ENCODE measurements at places on chromosomes 11 and 22.
A peak's percentile ranks its signal among the peaks of the same experiment; 100 is the strongest.

DNA sequence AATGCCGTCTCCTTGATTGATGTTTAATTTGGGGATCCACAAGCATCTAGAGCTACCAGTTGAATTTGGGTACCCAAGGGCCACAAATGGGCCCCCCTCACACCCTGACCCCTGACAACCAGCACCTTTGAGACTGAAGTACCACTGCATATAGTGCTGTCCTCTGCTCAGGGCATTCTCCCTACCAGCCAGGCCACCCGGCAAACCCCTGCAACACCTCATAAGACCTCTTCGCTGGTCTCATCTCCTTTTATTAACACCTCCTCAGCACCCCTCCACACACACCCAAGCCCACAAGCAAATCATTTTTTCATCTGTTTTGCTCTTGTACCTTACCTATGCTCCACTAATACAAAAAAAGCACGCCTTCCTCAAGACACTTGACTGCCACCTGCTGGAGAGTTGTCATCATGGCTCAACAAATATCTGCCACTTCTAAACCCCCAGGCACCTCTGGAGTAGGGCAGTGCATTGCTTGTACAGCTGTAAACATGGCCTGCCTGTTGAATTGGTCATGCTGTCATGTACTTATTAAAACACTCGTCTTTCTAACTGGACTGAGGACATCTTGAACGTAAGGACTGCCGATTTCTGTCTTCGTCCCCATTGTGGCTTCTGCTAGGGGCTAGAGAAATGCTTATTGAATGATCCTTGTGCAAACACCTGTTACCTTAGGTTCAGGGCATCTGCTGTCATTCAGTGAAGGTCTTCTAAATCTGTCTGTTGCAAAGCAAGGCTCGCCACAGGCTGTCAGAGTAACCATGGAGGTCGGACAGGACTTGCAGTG is 66.5 kb downstream of the BMAL1 start:
- peak; percentile 52 for DNase-seq

DNA sequence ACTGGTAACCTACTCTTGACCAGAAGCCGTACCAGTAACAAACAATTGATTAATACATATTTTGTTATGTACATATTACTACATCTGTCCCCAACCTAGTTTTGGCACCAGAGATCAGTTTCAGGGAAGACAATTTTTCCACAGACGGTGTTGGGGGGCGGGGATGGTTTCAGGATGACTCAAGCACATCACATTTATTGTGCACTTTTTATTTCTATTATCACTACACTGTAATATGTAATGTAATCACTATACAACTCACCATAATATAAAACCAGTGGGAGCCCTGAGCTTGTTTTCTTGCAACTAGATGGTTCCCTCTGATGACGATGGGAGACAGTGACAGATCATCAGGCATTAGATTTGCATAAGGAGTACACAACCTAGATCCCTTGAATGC is 15.5 kb downstream of the DGCR8 start:
- no peak for DNase-seq

GRCh38 chr22:33706100-33706499 is 214.2 kb downstream of the LARGE1 start:
- DNase-seq, result no peak

DNA sequence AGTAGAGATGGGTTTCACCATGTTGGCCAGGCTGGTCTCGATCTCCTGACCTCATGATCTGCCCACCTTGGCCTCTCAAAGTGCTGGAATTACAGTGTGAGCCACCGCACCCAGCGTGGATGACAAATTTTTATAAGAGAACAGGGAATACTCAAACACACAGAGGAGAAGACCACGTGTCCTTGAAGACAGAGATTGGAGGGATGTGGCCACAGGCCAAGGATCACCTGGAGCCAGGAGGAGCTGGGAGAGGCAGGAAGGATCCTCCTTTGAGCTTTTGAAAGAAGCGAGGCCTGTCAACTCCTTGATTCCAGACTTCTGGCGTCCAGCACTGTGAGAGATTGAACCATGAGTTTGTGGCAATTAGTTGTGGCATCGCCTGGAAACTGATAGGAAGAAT is 1049.5 kb downstream of the TBC1D22A start:
- DNase-seq, result no peak

DNA sequence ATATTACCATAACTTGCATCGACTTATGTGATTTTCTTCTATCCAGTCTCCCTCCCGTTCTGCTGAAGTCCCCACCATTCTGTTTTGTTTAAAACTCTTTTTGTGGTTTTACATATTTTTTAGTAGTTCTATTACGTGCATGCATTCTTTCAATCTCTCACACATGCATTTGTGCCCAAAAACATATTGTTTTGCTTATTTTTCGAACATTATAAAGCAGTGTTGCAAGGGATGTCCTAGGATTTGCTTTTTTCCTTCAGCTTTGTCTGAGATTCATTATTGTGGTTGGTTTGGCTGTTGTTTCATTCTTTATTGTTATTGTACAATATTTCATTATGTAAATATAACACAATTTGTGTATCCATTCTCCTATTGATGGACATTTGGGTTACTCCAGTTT is 235.7 kb downstream of the DYNC2H1 start:
- DNase-seq, result no peak

- no peak for DNase-seq
Observed at GRCh38 chr11:9596926-9597464, 23.5 kb downstream of the WEE1 start.

GRCh38 chr11:9990221-9990973 is 303.6 kb downstream of the SBF2 start:
- no peak for DNase-seq
